ENCODE measurements at places on chromosomes 11 and 22.

- no peak for DNase-seq
Measured at GRCh38 chr11:45280449-45280848, 5.7 kb downstream of the SYT13 start.

DNA sequence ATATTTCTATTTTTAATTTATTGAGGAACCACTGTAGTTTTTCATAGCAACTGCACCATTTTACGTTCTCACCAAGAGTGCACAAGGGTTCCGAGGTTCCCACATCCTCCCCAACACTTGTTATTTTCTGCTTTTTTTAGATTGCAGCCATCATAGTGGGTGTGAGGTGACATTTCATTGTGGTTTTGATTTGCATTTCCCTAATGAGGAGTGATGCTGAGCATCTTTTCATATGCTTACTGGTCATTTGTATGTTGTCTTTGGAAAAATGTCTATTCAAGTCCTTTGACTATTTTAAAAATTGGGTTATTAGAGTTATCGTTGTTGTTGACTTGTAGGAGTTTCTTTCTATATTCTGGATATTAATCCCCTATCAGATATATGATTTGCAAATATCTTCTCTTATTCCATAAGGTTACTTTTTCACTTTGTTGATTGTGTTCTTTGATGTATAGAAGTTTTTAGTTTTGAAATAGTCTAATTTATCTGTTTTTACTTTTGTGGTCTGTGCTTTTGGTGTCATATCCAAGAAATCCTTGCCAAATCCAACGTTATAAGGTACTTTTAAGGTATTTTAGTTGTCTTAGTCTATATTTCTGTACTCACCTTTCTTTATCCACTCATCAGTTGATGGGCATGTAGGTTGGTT, 9.0 kb downstream of the NEAT1 start:
- peak; percentile 11 for DNase-seq

GRCh38 chr11:128552783-128553661, 34.3 kb downstream of the ETS1 start:
- DNase-seq = no peak

GRCh38 chr22:29701155-29701999, 18.4 kb upstream of the CABP7 start:
- peak; percentile 55 for DNase-seq

DNA sequence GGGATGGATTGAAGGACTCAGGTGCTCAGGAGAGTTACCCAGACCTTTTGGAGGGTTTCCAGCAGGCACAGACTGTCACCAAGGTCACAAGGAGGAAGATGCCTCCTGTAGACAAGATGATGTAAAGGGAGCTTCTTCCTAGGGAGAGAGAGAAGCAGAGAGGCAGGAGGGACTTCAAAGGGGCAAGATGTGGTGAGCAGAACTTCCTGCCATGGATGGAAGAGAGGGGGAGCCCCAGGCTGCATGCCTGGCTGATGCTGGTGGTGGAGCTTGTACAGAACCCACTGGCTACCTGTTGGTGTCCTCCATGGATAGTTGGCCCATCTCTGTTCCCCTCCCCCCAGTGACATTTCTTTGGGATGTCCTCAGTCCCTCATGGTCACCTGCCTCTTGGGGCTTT, 4.2 kb downstream of the HEPN1 start:
- DNase-seq = no peak

DNA sequence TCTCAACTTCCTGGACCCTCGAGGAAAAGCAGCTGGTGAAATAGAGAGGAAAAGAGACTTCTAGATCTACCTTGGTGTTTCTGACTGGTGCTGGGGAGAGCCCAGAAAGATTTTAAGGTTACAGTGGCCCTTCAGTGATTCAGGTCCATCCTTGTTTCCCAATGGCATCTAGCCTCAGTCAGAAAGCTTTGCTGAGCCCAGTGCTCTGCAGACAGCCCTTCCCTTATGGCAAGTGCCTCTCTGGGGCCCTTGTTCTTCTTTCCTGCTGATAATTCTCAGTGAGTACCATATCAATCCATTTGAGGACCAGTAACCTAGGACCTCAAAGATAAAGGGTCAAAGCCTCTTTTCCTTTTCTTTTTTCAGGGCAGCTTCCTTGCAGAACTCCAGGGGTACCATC, 25.1 kb upstream of the TMEM135 start:
- no peak for DNase-seq

DNA sequence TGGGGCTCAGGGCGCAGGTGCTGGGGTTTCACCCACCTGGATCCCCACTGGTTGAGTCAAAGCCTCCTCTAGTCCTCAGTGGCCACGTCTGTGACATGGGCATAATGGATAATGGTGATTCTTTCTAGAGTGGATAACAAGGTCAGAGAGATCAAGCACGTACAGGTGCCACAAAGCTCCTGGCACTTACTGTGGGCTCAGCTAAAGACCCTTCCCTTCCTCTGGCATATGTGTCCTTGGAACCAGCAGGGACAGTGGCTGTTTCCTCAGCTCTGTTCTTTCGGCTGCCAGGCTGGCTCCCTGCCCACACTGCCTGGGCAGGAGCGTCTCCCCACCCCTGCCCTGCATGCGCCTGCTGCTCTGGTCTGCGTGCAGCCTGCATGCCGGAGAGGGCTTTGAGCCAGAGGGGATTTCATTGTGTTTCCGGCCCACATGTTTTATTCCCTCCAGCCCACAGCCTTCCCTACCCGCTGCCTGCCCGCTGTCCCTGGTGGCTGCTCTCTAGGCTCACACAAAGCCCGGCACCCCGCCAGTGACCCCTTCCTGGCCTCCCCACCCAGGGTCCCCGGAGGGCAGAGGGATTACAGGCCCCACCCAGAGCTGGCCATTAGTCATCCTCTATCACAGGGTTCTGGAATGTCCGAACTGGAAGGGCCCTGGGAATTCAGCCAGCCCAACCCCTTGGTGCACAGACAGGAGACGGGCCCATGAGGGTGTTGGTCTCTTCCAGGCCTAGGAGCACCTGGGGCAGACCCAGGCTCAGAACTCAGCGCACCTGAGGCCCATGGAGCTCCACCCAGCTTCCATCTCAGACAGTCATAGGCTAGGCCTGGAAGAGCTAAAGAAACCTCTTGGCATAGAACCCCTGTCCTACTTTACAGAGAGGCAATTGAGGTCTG, 55.3 kb upstream of the GCAT start:
- peak; percentile 100 for DNase-seq

GRCh38 chr11:117179048-117179999, 781 bp downstream of the SIDT2 start:
- peak; percentile 45 for DNase-seq

DNA sequence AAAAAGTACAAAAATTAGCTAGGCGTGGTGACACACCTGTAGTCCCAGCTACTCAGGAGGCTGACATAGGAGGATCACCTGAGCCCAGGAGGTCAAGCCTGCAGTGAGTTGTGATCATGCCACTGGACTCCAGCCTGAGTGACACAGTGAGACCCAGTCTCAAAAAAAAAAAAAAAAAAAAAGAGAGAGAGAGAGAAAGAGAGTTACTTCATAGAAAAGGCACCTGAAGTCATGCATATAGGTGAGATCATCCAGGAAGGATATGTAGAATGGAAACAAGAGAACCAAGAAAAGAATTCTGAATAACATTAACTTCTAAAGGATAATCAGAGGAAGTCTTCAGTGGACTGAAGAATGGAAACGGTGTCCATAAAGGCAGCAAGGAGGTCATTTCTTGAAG, 106.8 kb downstream of the STK33 start:
- no peak for DNase-seq

DNA sequence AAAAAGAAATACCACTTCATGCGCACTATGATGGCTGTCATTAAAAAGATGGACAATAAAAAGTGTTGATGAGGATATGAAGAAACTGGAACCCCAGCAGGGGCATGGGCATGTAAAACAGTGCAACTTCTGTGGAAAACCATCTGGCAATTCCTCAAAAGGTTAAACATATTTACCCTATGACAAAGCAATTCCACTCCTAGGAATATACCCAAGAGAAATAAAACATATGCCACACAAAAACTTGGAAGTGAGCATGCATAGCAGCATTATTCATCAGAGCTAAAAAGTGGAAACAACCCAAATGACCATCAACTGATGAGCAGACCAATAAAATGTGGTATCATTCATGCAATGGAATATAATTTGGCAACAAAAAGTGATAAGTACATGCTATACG, 50.1 kb downstream of the LRRC32 start:
- DNase-seq = peak; percentile 86

- peak; percentile 72 for DNase-seq
Measured at GRCh38 chr11:7904917-7905316, 26.2 kb downstream of the OR10A6 start.

GRCh38 chr11:76810151-76810853, 27.1 kb downstream of the TSKU start:
- DNase-seq = peak; percentile 50

DNA sequence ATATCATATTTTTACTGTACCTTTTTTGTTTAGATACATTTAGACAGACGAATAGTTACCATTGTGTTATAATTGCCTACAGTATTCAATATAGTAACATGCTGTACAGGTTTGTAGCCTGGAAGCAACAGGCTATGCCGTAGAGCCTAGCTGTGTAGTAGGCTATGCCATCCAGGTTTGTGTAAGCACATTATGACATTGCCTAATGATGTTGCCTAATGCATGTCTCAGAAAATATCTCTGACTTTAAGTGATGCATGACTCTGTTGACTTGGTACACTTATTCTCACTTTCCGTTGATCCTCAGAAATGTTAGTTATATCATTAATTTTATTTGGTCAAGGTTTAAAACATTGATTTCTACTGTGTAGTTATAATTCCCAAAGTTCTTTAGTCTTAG, 39.9 kb downstream of the OR2AT4 start:
- DNase-seq = no peak

- DNase-seq = no peak
Measured at GRCh38 chr11:62875698-62876478, 4.8 kb upstream of the SLC3A2 start.

- no peak for DNase-seq
Measured at GRCh38 chr22:41230401-41230785, 10.3 kb downstream of the CHADL start.

- DNase-seq = no peak
Measured at GRCh38 chr11:80104191-80104590, 663.4 kb upstream of the TENM4 start.

GRCh38 chr11:128469220-128469619, 118.1 kb downstream of the ETS1 start:
- DNase-seq = no peak

GRCh38 chr22:39327995-39328754, 8.8 kb upstream of the RPL3 start:
- DNase-seq = no peak

DNA sequence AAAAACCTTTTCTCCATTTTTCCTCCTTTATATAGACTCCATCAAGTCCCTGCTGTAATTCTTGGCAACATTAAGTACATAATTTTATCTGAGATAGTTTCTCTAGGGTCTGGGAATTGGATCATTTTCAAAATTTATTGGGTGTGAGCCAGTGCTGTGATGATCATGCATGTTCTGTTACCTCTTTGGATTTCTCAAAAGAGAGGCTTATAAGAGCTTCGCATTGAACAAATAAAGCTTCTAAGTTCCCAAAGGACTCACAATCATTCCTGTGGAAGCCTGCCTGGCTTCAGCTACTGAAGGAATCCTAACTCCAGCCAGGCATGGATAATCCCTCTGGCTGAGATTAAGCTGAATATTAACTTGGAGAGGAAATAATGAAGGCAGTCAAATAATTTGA, 208.5 kb downstream of the RAB38 start:
- DNase-seq = no peak

- no peak for DNase-seq
Measured at GRCh38 chr11:47184711-47185304, 1.4 kb downstream of the PACSIN3 start.

DNA sequence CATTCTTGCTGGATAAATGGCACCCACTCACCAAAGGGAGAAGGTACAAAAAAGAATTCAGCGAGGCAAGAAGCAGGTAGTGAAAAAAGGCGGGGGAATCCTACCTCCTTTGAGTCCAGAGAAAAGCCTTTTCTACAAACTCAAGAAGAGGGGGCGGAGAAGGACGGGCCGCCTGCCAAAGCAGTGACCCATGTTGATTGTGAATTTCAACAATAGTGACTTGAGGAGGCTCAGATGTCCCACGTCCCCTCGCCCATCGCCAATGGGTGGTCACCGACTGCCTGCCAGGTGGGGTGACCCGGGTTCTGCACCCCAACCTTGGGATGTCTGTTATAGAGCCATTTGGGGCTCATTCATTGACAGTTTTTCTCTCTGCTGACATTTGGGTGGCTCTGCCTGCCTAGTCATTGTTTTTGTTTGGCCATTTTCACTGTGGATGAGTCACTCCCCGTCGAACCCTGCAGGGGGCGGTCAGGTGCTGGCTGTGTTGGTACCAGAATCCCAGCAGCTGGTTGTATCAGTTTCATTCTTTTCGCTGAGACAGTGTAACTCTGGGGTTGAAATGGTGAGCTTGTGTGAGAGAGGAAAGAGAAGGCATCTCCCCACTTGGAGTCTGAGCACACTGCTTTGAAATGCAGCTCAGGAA, 163.4 kb upstream of the NCAM1 start:
- no peak for DNase-seq

DNA sequence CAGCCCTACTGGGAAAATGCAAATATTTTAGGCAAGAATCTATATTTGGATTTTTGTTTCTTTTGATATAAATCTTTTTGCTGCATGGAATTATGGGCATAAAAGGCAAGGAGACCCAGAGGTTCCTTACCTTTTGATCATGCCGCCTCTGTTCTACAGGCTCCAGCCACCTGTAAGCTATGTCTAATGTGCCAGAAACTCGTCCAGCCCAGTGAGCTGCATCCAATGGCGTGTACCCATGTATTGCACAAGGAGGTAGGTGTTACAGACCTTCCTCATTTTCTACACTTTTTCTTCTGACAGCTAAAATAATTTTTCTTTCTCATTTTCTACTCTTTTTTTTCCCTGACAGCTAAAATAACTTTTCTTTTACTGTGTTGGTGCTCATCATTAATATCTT, 8.2 kb upstream of the BACE1-AS start:
- no peak for DNase-seq

- peak; percentile 86 for DNase-seq
Measured at GRCh38 chr11:126636911-126637794, 281.7 kb downstream of the ST3GAL4 start.

- DNase-seq = no peak
Measured at GRCh38 chr11:66363187-66363601, 8.4 kb downstream of the SLC29A2 start.

- DNase-seq = no peak
Measured at GRCh38 chr11:76678321-76678720, 7.8 kb upstream of the LRRC32 start.

- no peak for DNase-seq
Measured at GRCh38 chr11:94586546-94586945, 19.4 kb downstream of the PIWIL4 start.

- no peak for DNase-seq
Measured at GRCh38 chr22:40612291-40612751, 24.2 kb downstream of the MRTFA start.
